ENCODE measurements at places on chromosomes 5 and 9. TPM values are rescaled to one million over a fixed set of nuclear protein-coding genes. Genes with fewer than 3 reads are reported as not detected.

The SCAI gene
- total RNA-seq, result 4.9 TPM

The DDX4 gene
- not detected for total RNA-seq

The SLC34A1 gene
- total RNA-seq, result not detected

The FOXD4L4 gene
- not detected for total RNA-seq

DNA sequence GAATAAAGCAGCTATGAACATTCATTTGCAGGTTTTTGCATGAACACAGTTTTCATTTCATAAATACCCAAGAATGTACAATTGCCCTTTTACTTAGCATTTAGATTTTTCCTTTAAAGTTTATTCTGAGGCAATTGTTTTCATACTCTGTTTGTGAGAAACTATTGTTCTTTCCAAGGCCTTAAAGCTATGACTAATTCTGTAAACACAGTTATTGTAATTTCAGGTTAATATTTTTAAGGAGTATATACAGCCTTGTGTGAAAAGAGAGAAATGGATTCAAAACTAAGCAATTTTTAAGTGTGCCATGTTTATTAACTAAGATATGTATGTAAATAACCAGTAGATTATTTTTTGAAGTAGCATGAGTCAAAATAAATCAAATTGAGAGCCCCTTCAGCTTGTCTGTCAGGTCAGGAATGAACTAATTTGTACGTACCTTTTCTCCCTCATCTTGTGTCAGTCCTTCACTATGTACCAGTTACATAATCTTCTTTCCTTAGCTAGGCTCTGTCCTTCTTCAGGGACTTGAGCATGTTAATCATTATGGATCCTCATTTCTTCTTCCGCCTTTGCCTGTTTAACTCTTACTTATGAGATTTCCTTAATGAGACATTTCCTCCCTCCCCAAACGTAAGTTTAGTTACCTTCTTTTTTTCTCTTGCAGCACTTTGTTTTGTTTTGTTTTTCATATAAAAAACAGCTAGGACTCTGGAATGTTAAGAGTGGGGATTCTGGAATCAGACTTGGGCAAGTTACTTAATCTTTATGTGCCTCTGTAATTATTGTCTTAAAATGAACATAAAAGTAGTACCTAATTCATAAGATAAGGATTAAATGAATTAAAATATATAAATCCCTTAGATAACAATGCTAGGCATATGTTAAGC is 63.6 kb downstream of the NIPBL start:
- no peak for DNase-seq

- DNase-seq, result peak; percentile 81
Observed at GRCh38 chr5:142325725-142326479, 1.1 kb upstream of the SPRY4 start.

GRCh38 chr5:13624283-13625074 is 320.0 kb downstream of the DNAH5 start:
- DNase-seq, result no peak

- DNase-seq, result no peak
Observed at GRCh38 chr9:85995599-85995998, 54.7 kb downstream of the NAA35 start.

- peak; percentile 73 for DNase-seq
Observed at GRCh38 chr5:35087991-35088390, 40.2 kb upstream of the AGXT2 start.

- no peak for DNase-seq
Observed at GRCh38 chr5:109192555-109193281, 217.1 kb downstream of the PJA2 start.

GRCh38 chr9:30673132-30673531 is 1711.3 kb upstream of the ACO1 start:
- DNase-seq, result no peak

- no peak for DNase-seq
Observed at GRCh38 chr5:4374866-4375265, 765.3 kb upstream of the ADAMTS16 start.

DNA sequence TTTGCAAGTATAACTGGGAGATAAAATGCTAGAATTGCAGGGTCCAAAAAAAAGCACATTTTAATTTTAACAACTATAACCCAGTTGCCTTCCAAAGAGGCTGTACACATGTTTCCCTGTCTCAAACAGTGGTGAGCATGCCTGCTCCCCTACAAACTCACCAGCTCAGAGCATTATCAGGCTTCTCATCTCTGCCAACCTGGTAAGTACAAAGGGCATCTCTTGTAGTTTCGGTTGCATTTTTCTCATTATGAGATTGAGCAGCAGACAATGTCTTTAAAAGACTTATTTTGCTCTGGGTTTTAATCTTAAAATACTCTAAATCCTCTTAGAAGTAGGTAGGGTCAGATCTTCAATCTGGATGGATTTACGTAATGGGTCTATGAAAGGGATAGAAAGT is 107.1 kb upstream of the MSX2 start:
- DNase-seq, result no peak

GRCh38 chr9:132409828-132410528 is at the start of gene CFAP77:
CFAP77 (plus strand) TSS chr9:132410211; CDS start chr9:132410272, 61 bp downstream.
- peak; percentile 29 for DNase-seq

DNA sequence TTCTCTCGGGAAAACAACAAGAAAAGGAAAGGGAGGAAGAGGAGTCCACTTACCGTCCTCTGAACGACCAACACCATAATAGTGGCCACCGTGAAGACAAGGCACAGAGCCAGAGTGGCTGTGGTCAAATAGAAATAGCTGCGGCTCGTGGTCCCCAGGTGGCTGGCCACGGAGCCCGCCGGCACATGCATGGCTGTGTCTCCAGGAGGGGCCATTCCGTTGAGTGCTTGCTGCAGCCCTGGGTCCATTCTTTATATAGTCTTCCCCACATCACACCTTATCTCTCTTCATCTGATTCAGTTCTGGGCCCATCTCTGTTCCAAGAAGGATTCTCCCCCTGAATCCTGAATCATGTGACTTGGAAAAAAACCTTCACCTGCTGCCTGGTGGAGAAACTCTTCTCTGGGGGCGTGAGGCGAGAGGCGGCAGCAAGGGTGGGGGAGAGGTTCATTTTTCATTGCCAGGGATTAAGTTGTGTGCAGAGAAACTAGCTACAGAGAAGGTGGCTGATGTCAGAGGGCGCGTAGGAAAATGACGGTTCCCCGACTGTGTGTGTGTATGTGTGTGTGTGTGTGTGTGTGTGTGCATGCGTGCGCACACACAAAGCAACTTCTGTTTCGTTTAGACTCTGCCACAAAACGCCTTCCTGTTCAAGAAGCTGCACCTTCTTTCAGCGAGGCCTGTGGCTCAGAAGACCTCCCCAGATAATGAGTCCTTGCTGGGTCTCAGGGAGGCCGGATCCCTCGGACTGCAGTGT is at the start of gene TNFSF8:
Gene TNFSF8, minus strand, starts transcription at position 536 of the 757 bp plus-strand sequence. Its CDS starts 288 bp downstream, at position 248.
- no peak for DNase-seq

GRCh38 chr5:152288499-152288898 is 116.6 kb downstream of the NMUR2 start:
- no peak for DNase-seq

DNA sequence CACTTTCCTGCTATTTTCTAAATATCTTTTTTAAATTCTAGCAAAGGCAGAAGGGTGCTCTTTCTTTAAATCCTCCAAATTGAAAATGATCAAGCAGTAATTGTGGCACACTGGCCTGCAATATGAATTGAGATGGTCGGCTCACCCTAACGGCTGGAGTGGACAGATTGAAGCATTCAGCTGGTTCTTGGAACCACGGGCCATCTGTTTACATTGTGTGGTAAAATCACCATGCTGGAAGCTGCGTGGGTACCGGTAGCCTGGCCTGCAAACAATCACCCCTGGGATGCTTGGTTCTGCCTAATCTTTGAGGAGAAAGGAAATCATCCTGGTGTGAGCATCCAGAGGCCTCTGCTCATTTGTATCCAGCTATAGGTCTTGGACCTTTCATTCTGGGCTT is 289.3 kb downstream of the ZNF608 start:
- no peak for DNase-seq
